CD4-positive, alpha-beta T cell treated with Interleukin-4 for 1 hour (primary cell): ENCODE measurements at places on chromosomes 16 and 17.

DNA sequence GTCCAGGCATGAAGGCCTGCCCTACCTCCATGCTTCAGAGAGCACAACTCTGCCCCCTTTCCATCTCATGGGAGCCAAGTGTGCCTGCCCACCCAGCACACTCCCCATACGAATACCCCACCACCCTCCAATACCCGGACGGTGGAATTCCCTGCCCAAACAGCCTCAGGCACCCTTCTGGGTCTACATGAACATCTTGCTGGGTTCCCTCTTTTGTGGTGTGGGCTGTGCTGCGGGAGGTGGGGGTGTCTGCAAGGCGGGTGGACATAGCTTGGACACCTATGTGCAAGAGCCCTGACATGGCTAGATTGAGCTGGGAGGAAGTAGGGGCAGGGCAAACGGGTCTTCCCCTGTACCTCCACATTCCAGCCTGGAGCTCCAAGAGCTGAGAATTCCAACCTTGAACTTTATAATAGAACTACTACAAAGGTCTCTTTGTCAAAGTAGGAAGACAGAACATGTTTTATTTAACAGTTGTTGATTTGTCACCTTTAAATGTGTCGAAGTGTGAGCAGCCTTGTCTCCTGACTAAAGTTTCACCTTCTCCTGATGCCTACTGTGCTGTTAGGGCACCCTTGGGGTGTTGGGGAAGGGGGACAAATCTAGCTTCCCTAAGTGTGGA is 9.1 kb downstream of the SLC6A2 start:
- no peak for DNase-seq

DNA sequence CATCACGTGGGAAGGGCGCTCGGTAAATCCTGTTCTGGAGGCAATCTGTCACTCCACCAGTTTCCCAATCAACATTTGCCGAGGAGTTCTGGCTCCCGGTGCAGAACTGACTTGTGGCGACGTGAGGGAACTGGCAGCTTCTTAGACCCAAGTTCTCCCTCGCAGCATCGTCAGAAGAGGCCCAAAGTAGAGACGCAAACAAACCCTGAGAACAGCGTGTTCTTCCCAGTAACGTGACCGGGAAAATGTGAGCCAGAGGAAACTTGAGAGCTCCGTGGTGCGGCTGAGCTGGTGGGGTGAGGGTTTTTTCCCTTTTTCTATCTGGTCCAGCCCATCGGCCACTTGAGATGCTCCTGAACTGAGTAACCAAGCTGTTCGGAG is 158.9 kb upstream of the CACNG5 start:
- DNase-seq = no peak

DNA sequence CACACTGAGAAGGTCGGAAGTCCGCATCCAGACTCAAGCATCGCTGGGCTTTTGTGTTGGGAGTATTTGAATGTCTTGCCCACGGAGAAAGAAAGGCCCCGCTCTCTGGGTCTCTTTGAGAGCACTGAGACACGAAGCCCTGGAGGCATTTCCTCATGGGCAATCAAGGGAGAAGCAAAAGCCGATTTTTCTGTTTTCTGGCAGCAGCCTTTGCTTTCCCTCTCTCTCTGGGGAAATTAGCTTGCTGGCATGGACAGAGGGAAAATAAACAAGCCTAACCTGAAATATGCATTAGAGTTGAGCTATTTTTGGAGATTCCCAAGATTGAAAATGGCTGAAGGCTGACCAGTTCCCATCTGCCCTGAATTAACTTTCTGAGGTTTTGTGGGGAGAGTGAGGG is 238.7 kb downstream of the HAPSTR1 start:
- DNase-seq = no peak

GRCh38 chr17:57898487-57899311 is 48.9 kb upstream of the MRPS23 start:
- no peak for DNase-seq

GRCh38 chr17:20920095-20920814 is 122.6 kb downstream of the USP22 start:
- DNase-seq = no peak

GRCh38 chr17:74608511-74608910 is 15.0 kb downstream of the CD300E start:
- no peak for DNase-seq

GRCh38 chr16:48613061-48613957 is 3.3 kb upstream of the N4BP1 start:
- DNase-seq = peak; percentile 89

DNA sequence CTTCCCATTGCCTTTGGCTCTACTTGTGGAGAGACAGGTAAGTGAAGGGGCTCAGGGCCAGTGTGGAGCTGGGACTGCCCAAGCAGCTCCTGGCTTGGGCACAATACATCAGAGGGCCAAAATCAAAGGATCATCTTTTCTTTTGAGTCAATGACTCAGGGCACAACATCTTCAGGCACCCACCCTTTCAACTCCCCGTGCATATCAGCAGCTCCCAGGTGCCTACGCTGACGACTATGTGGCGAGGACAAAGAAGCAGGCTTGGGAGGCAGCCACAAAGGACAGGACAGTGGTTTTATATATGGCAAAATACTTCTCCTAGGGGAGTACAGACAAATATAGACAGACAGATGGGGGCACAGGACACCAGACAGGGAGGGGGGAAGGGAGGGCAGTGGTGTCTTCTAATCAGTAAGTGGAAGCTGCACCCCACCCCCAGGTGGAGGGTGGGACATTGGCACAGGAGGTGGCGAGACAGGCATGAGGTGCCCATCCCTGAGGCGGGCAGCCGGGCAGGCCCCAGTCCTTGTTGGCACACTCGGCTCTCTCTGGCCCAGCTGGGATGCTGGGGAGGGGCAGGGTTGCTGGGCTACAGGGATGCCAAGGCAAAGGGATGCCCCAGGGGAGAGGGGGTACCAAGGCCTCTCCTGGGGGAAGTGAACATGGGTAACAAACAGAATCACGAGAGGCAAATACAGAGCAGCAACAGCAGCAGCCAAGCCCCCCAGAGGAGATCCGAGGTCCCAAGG is 7.7 kb upstream of the ARL5C start:
- DNase-seq = no peak

DNA sequence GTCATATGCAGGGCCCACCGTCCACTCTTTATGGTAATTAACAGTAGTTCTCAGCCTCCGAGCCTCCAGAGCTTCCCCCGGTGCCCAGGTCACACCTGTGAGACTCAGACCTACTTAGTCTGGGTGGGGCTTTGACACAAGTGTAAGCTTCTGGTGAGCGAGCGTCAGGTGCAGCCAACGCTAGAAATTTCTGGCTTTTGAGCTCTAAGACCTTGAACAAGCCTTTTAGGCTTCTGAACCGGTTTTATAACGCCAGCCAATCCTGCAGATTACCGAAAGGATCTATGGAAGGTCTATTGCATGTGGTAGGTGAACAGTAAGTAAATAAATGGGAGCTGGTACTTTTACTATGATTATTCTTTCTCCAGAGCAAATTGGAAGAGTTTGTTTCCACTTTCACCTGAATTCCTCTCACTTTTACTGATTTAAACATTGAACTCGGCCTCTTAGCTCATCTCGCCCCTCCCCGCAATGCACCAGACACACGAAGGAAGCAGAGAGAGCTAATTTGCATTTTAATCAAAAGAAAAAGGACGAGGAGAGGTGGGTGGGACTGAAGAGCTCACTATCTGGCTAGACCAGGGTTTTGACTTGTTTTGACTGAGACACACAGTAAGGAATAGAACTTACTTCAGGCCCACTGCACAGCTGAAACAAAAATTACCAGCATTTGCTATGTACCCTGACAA is 47.1 kb downstream of the ABAT start:
- no peak for DNase-seq

- DNase-seq = peak; percentile 39
Measured at GRCh38 chr16:48608871-48609651, 919 bp downstream of the N4BP1 start.

DNA sequence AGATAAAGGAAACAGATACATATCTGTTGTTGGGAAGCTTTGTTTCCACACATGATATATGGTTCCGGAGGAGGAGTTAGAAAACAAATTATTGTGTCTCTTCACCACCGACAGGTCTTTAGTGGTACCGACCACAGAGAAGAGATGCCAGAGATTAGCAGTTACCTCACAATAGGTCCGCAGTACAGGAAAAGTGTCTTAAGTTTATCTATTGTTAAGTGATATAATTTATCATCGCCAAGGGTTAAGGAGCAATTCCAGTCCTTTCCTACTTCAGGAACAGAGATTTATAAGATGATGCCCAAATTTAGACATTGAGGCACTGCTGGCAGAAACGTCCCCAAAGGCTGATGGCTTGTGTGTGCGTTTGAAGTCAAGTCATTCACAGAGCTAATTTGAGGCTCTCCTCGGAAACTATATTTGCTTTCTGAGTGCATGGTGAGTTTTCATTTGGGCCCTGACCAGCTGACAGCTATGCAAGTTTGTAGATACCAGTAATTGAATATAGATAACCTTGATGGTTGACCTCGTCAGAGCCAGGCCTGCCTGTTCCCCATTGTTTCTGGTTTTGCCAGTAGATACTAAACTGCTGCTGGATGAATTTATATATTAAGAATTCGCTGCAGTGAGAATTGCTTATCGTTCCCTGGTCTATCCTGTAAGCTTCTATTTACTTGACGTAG is 196.4 kb upstream of the IRX3 start:
- DNase-seq = no peak

- no peak for DNase-seq
Measured at GRCh38 chr16:29915590-29916247, 10.3 kb downstream of the KCTD13 start.

GRCh38 chr17:75344666-75345065 is 55.4 kb upstream of the SLC25A19 start:
- DNase-seq = peak; percentile 27

DNA sequence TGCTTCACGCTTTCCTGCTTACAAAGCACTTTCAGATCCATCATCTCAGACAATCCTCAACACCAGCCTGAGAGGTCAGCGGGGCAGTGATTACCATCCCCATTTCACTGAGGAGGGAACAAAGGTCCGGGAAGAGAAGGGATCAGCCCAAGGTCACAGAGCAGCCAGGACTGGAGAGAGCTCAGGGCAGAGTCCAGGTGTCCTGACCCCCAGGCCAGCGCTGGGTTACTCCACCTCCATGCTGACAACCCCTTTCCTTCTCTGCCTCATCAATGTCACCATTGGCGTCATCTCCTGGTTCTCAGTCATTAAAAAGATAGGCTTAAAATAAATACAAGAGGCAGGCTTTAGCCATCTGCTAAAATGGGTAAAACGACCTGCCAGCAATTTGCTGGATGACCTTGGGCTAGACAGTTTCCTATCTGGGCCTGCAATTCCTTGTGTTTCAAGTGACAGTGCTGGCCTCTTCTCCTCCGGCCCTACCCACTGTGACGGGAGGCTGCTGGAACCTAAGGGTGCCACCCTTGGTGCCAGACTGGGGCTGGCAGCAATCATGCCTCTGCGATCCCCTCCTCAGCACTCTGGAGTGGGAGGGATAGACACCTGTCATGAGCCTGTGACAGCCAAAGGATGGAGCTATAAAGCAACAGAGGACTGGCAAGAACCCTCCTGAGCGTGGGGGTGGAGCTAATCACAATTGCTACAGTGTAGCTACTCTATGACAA is 79.5 kb upstream of the CCL1 start:
- no peak for DNase-seq

DNA sequence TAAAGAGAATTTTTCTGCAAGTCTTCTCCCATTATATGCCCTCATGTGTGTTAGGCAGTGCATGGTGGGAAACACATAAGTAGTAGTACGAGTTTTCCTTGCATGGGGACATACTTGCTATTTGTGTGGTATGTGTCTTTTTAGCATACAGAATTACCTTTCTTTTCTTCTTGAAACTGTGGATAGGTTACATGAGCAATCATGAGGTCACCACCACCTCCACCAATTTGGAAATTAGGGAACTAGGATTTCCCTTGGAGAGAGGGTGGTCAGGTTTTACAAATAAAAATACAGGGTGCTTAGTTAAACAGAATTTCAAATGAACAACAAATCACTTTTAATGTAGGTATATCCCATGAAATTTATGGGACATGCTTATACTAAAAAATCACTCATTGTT is 16.3 kb upstream of the AMZ2 start:
- DNase-seq = no peak

DNA sequence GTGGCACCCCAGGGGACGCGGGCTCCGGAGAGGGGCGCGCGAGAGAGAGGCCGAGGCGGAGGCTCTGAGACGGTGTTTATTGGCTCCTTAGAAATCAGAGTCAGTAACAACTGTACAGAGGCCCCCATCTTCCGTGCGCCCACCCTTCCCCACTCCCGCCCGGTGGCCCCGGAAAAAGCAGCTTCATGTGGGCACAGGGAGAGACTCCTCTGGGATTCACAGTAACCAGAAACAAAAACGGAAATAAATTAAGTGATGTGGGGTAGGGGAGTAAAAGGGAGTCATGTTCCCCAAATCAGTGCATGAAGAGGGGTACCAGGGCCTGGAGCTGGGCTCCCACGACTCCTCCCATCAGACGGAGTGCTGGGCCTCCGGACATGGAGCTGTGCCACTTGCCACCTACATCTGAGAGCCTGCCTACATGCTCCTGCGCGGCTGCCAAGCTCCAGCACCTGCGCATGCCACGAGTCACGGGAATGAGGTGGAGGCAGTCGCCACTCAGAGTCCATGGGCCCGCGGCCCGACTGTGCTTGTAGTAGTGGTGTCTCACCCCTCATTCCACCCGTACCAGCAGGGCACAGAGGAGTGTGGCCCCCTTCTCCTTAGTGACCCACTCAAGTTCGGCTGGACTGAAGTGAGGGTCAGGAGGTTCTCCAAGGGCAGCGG is 543 bp upstream of the GPS2 start:
- no peak for DNase-seq

DNA sequence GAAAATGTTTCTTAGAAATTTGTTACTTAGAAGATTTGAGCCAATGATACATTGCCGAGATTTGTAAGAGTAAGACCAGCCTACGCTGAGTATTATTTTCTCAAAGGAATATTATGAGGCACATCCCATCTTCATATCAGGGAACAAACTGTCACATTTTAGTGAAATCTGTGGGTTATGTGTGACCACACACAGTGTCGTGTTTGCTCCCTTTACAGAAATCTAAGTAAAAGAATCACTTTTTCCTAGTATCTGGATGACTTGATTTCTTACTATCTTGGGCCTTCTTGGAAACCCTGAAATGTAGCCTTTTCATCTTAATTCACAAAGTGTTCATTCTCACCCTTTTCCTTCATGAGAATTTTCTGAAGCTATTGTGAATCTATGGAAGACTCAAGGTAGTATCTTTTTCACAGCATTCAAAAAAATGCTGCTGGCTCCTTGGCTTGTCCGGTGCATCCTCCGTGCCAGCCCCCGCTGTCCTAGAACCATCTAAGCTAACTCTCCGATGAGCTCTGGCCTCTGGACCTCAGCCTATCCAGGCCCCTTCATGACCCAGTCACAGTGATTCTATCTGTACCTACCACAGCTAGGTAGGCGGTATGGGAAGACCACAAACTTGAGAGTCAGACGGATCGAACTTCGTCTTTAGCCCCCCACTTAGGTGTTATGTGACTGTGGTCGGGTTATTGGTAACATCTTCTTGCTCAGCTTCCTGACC is 524.3 kb downstream of the MAF start:
- DNase-seq = no peak

GRCh38 chr16:56617212-56618085 is 8.1 kb upstream of the MT1E start:
- peak; percentile 42 for DNase-seq

DNA sequence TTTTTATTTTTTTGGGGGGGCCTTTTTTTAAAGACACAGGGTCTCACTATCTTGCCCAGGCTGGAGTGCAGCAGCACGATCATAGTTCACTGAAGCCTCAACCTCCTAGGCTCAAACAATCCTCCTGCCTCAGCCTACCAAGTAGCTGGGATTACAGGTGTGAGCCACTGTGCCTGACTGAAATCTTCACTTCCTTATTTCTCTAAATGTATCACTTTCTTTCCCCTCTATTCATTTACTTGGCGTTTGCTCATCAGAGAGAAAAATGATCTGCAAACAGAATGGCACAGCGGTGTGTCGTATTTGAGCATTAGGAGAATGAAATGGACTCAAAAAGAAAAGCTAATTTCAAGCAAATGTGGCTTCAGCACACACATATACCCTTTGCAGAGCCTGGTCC is 44.3 kb upstream of the CDH5 start:
- DNase-seq = no peak
